ENCODE measurements at places on chromosomes 13 and 19.

DNA sequence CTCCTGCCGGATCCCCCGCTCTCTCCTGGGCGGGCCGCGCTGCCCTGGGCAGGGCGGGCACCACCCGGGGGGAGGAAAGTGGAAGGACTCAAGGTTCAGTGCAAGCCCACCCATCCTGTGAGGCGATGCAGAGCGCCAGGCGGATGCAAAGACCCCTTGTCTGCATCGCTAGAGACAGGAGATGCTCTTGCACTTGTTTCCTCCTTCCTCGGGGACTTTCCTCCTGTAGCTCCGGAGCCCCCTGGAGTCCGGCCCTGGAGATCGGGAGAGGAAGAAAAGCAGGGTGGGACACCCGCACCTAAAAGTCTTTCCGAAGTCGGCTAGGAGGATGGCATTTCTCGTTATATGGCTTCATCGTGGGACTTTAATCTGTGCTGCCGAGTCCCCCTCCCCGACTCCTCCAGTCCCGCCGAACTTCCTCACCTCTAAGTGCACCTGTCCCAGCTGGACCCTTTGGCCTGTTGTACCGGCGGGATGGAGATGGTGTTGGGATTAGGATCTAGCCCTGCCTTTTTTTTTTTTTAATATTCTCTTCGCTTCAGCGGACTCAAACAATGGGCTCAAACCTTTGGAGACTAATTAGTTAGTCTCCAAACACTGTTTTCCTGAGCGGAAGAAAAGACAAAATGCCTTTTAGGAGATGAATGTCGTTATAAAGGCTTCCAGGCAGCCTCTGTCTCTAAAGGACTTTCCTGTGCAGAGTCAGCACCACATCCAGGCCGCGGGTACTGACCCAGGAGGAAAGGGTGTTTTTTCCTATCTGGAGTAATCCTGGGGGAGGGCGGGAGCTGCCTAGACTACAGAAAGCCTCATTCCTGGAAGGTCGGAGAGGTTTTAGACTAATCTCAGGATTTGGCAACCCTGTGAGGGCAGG is 725 bp downstream of the FAM124A start:
- DNase-seq, result no peak

GRCh38 chr13:61880578-61881283 is 465.1 kb upstream of the PCDH20 start:
- no peak for DNase-seq

DNA sequence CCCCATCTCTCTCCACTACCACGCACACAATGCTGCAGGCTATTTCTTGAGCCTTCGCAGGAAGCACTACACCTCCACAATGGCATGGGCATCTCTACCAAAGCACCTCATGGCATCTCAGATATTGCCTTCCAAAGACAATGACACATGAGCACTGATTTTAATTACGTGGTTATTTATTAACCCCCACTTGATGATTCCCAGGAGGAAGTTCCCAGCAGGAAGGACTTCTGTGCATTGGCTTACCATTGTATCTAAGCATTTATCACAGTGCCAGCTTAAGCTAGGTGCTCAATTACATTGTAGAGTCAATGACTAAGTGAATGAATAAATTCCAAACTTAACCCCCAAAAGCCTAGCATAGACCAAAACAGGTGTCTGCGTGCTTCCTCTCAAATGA is 101.4 kb downstream of the ABCC4 start:
- DNase-seq, result no peak

DNA sequence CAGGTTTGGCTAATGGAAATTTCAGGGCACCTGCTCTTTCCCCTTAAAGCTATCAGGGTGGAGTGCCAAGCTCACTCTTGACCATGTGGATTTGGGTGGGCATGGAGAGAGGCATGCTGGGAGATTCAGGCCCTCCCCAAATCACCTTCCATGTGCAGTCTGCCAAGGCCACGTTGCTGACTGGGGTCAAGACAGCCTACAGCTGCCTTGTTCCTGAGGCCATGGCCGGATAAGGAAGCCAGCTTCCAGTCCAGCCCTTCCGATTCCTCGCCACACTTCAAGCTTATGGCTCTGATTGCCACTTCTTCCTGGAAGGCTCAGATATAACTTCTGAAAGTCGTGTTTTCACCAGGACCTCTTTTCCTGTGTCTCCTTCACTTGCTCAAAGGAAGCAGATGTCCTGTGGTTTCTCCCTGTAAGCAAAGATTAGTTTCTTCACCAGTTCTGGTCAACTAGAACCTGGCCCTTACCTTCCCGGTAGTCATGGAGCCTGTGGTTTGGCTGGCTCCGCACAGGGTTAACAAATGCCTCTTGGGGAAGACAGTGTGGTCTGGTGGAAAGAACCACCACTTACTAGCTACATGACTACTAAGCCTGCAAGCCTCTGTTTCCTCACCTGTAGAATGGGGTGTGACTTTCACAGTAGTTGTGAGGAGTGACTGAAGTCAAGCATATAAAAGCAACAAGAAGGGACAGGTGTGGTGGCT is 16.1 kb upstream of the TPT1 start:
- DNase-seq, result no peak

GRCh38 chr13:34076943-34077703 is 259.2 kb downstream of the RFC3 start:
- DNase-seq, result no peak

- no peak for DNase-seq
Observed at GRCh38 chr13:91659256-91660075, 261.0 kb downstream of the GPC5 start.

GRCh38 chr19:33740811-33741396 is 55.8 kb upstream of the KCTD15 start:
- DNase-seq, result no peak

GRCh38 chr19:2021453-2022140 is 6.1 kb upstream of the BTBD2 start:
- no peak for DNase-seq

- no peak for DNase-seq
Observed at GRCh38 chr19:33731881-33732280, 64.8 kb upstream of the KCTD15 start.

DNA sequence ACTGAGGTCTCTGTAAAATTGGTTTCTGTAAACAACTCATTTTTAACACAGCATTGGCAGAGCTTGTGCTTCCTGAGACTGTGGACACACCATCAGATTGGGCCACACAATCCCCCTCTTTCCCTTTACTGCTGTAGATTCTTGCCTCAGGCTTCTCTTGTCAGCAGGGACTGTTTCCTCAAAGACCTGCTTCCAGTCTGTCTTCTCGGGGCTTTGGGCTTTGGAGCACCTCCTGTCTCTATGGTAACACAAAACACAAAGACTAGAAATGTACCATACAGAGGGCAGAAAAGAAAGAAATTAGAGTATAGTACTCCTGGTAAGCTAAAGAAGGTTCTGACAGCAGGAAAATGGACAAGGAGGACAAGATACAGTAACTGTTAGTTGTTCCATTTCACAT is 484.5 kb downstream of the DIAPH3 start:
- no peak for DNase-seq

DNA sequence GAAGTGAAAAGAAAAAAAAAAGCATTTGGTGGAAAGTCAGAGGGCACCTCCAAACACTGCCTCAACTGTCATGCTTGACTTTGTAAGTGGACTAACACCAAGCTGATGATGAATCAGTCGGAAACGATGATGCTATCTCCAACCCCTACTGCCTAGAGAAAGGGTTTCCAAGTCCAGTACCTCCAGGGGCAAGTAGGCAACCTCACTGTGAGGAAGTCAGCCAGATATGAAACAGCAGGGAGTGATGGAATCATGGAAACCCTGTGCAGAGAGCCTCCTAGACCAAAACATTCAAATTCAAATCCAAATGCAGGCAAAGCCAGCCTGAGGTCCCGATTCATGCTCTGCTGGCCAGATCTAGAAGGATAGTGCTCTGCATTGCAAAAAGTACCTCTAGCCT is 100.9 kb upstream of the SERP2 start:
- no peak for DNase-seq

GRCh38 chr19:28234637-28235036 is 978.3 kb downstream of the UQCRFS1 start:
- no peak for DNase-seq

Data from activated CD4-positive, alpha-beta T cell treated with anti-CD3 and anti-CD28 coated beads, Interleukin-2, amount 50 U/mL, for 24 hours (primary cell).